Cortex of kidney (tissue), 1 donor: ENCODE measurements at places on chromosomes 5 and 9.

GRCh38 chr5:138371454-138371853, 19.0 kb downstream of the KDM3B start:
- DNase-seq: no peak

DNA sequence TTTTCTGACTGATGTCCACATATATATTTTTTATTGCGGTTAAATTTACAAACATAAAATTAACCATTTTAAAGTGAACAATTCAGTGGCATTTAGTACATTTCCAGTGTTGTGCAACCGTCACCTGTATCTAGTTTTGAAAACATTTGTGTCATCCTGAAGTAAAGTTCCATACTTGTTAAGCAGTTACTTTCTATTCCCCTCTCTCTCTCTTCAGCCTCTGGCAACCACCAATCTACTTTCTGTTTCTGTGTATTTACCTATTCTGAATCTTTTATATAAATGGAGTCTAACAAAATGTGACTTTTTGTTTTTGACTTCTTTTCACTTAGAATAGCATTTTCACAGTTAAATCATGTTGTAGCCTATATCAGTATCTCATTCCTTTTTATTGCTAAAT, 480.1 kb upstream of the SMARCA2 start:
- DNase-seq: no peak

DNA sequence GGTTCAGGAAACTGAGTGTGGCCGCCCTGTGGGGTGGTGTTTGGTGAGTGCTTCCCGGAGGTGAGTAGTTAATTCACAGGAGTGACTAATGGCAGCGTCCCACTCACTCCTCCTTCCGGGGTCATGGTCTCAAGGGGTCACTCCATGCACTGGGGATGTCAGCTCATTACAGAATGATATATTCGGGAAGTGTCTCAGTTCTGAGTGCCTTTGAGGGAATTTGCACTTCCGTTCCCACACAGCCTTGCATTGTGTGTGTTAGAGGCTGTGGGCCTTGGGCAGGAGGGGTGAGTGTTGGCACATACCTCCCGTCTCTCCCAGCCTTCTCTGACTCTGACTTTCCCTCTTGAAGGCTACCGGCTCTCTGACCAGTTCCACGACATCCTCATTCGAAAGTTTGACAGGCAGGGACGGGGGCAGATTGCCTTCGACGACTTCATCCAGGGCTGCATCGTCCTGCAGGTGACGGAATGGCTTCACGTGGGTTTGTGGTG, 10.5 kb upstream of the AHRR start:
- no peak for DNase-seq

DNA sequence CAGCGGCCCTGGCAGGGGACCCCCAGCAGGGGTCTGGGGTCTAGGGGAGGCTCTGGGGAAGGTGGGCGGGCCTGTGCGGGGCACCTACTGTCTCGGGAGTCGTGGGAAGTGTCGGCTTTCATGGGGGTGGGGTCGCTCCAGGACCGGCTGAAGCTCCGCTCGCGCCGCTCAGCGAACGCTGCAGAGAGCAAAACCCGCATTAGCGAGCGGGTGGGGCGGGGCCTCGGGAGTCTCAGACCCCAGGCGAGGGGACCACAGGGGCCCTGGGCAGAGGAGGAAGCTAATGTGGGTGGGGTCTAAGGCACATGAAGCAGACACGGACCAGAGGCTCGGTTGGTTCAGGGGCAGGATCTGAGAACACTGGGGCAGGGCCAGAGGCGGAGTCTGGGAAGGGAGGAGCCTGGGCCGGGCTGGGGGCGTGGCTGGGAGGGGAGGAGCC, 5.5 kb downstream of the NSMF start:
- DNase-seq: no peak

DNA sequence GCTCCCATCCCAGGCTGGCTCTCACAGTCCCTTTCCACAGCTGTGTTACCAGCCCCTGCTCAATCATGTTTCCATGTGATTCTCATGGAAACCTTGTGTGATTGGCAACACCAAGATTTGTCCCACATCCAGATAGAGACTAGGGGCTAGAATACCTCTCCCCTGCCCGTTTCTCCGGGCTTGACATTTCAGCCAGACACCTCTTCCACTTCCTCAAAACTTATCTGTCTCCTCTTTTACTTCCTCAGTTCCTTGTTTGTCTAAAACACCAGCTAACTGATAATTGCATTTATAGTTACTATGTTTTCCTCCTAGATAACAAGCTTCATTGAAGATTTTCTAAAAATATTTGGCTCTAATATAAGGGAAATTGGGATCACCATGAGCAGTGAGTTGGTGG, 16.6 kb upstream of the KCNMB1 start:
- no peak for DNase-seq

GRCh38 chr5:29114331-29114768, 2076.0 kb upstream of the CDH9 start:
- DNase-seq: no peak

GRCh38 chr9:14300040-14300439, 13.9 kb downstream of the NFIB start:
- DNase-seq: no peak

DNA sequence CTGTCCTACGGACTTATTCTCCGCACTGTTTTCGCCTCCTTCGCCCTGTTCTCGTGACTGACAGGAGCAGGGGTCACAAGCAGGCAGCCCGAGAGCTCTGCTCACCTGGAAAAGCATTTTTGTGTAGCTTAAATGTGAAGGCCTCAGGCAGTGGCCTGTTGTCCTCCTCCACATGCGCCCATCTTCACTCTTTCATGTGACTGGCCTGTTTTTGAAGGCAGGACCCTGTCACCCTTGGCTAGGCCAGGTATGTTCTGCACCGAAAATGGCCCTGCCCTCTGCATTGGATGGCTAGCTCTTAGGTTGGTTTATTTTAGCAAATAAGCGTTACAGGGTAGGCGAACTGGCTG, 614 bp upstream of the CPLANE1 start:
- no peak for DNase-seq

DNA sequence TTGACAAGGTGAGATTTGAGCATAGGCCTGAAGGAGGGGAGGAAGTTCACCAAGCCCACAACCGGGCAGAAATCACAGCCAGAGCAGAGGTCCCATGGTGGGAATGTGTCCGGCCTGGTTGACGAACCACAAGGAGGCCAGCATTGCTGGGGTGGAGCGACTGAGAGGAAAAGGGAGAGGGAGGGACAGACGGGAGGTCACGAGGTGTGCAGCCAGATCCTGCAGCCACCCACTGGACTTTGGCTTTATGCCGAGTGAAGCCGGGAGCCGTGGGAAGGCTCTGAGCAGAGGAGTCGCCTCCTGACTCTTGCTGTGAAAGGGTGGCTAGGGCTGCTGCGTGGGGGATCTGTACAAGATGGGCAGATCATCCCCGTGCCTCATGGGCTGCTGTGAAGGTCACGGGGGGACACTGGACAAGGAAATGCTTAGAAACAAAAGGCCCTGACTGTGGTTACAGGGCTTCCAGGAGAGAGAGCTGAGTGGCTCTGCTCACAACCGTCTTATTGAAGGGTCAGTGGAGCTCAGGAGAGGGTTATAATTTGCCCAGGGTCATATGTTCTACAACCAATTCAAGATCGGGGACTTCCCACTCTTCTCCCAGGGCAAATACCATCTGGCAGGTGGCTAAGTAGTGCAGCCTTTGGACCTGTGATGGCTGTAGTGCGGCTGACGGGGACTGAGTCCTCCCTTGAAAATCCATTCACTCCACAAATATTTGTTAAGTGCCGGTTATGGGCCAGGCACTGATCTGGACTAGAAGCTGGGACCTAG, 15.6 kb upstream of the CD74 start:
- no peak for DNase-seq

GRCh38 chr5:172707285-172708182, 63.5 kb downstream of the DUSP1 start:
- DNase-seq: no peak

DNA sequence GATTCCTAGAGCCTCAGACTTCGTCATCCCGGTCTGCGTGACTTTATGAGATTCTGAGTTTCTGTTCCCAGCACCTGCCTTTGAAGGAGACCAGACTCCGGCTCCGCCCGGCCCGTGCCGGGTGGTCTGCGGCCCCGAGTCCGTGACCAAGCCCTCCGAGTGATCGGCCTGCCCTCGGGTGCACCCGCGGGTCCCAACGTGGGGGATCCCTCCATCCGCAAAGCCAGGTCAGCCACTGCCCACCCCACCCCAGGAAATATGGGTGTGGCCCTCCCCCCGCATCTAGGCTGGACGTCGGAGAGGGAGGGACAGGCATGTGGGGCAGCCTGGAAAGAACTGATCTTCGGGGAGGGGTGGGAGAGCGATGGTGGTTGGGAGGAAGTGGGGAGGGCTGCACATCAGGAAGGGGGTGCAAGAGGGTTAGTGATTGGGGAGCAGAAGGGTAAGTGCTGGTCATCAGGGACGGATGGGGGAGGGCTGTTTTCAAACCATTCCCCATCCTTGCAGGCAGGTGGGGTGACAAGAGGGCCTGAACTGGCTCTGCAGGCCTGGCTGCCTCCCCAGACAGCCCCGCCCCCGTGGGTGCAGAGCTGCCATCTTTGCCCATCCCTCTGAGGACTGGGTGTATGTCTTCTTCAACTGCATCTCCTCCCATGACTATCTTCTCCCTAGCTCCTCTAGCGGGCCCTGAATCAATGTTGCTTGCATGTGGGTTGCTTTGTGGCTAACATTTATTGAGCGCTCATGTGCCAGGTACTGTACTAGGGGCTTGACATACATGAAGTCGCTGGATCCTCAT, 747 bp downstream of the LRSAM1 start:
- DNase-seq: no peak

GRCh38 chr5:111495159-111495558, 17.2 kb downstream of the STARD4 start:
- DNase-seq: no peak

DNA sequence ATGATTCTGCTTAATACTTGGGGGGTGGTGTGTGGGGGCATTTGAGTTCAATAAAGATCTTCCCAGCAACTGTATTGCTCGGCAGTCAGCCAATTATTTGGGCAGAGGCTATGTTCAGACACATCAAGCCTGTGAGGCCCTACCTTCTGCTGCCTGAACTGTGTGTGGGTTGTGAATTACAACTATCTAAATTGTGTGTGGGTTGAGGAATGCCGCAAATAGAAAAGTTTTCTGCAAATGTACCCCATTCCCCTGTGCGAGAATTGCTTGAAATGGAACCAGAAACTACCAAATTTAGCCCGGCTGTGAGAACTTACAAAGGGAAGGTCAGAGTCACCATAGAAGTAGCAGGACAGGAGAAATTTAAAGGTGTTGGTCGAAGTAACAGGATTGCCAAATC, 360.0 kb upstream of the PIK3R1 start:
- no peak for DNase-seq

DNA sequence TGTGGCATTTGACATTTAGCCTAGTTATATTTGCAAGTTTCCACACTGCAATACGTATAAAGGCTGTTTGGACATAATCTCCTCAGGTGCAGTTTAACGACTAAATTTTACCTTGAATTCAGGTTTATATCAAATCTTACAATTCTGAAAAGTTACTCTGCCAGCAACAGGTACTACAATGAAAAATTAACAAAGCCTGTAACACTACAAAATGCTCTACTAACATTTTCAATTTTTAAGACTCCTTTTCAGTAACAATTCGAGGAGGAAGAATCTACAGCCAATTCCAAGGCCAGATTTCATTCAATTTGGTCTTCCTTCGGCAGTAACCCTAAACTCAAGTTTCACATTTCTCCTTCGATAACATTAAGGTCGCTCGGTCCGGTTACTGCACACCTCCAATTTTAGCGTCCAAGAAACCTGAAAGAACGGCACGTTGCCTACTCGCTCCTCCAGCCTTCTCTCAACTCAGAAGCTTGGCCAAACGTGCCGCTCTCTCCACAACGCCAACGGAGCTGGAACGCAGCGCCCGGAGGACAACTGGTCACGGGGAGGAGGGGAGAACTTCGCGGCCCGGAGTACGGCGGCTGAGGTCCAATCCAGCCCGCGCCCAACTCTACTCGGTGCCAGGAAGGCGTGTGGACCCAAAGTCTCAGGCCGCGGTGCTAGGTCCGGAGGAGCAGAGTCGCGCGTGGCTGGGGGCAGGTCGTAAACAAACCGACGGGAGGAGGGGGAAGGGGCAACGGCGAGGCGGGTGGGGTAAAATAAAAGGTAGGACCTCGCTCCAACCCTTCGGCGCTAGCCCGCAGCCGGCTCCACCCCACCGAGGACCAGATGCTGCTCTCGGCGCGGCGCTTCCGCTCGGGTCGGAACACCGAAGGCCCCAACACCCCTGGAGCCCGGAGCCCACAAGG, 681 bp downstream of the FNIP1 start:
- DNase-seq: no peak

DNA sequence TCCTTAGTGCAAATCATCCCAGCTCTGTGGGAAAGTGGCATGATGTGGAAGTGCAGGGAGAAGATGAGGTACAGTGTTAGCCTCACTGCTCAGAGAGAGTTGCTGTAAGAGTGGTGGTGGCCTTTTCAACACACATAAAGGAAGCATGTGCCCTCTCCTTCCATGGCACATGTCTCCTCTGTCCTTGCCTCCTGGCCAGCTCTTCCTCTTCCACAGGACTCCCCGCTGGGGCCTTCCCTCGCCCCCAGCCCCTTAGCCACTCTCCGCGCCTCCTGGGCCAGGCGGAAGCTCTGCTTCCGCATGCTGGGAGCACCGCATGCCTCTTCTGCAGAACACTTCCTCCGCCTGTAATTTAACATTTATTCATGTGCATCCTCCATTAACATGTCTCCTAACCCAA, 4.8 kb upstream of the KCNMB1 start:
- DNase-seq: no peak

DNA sequence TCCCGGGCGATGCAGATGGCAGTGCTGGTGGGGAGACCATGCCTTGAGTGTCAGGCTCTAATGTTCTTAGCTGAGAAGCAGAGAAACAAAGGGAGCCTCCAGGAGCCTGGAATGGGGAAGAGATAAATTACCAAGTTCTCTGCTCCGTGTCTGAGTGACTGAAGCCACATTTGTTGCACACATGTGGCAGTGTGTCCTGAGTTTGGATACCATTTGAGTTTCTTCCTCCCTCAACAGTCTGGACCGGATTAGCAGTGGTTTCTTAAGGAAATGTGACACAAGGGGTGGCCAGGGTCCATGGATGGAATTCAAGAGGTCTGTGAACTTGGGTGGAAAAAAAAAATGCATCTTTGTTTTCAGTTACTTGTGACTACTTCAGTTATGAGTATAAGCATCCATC, 50.7 kb upstream of the GARNL3 start:
- no peak for DNase-seq

DNA sequence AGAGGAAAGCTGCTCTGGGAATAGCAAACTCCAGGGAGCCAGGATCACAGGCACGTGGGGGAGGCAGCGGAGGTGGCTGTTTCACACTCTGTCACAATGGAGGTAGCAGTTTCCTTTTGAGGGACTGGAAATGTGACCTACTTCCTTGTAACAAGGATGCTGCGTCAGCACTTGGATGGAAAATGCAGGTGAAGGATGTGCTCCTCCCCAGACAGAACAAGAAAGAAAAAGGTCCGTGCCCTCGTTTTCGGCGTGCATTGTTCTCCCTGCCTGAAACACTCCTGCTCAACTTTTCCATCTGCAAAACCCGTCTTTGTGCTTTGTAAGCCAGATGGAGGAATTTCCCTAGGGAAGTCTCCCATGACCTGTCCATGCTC, 55.1 kb upstream of the SH3PXD2B start:
- no peak for DNase-seq
